ENCODE measurements at places on chromosomes 1 and 21.

DNA sequence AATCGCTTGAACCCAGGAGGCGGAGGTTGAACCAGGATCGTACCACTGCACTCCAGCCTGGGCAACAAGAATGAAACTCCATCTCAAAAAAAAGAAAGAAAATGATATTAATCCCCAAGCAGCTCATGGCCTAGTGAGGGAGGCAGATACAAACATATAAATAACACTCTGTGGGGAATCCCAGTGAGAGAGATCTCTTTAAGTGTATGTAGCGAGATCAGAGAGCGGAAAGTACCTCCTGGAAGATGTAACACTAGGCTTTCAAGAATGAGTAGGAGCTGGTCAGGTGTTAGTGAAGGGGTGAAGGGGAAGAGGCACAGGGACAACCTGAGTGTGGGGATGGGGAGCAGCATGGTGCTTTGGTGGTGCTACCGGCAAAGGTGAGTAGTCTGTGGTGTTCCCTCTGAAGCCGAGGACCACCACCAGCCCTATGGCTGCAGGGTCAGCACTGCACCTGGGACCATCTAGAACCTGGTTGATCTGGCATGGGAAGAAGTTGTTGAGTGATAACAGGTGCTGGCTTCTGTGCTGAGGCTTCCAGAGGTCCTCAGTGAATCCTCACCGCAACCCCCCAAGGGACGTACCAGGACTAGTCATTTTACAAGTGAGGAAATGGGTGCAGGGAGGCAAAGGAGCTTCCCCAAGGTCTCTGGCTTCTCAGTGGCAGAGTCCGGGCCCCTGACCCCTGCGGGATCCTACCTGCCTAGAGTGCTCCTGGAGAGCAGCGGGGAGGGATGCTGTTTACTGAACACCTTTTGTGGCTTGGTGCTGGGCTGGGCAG, 367.6 kb upstream of the VAMP3 start:
- no peak overlapping the region for H3K27ac ChIP-seq
- H3K27me3 ChIP-seq: no peaks in the 10 kb centered on the region
- H3K36me3 ChIP-seq: no peaks in the 10 kb centered on the region

DNA sequence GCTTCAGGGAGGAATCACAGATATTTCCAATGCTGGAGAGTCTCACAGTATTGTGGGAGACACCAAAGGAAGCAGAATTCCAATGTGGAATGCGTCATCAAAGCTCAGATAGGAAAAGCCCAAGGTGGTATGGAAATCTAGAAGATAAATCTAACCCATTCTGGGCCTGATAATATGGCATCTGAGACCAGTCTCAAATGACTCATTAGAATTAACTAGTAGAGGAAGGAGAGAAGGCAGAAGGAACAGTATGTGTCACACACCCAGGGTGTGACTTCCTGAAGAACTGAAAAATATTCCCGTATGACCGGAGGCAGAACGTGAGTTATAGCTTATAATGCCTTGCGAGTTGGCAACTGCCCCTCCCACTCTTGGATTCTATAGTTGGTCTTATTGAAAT, 499.2 kb downstream of the PLPP3 start:
- no peaks in the 10 kb centered on the region for H3K4me1 ChIP-seq
- no peaks in the 10 kb centered on the region for H3K27me3 ChIP-seq
- no peak overlapping the region for H3K4me3 ChIP-seq
- DNase-seq: no peak
- H3K36me3 ChIP-seq: no peaks in the 10 kb centered on the region

DNA sequence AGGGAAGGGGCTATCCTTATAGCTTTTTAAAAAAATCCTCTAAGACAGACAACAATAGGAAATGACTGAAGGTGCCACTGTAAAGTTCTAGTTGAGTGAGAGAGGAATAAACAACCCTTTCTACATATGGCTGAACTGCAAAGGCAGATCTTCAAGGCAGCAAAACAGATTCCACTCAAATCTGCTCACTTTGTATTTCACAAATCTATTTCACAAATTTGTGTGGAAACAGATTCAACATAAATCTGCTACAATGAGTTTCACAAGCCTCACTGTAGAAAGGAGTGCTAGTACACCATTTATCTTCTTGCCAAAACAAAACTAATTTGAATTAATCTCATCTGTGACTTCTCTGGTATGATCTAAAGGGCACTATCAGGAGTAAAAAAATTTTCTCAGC, 451.3 kb downstream of the PLA2G4A start:
- H3K36me3 ChIP-seq: no peaks in the 10 kb centered on the region
- no peak for DNase-seq
- no peak overlapping the region for H3K4me3 ChIP-seq
- H3K4me1 ChIP-seq: no peaks in the 10 kb centered on the region
- no peaks in the 10 kb centered on the region for H3K27me3 ChIP-seq
- H3K27ac ChIP-seq: no peak overlapping the region

GRCh38 chr1:119778886-119779560, 10.3 kb upstream of the HMGCS2 start:
- H3K27ac ChIP-seq: no peak overlapping the region
- no peak overlapping the region for H3K4me3 ChIP-seq

- DNase-seq: no peak
- no peak overlapping the region for H3K27ac ChIP-seq
- H3K4me3 ChIP-seq: no peak overlapping the region
- no peaks in the 10 kb centered on the region for H3K27me3 ChIP-seq
- H3K36me3 ChIP-seq: no peaks in the 10 kb centered on the region
Measured at GRCh38 chr21:37087188-37087587, 14.1 kb downstream of the TTC3 start.

- H3K36me3 ChIP-seq: no peaks in the 10 kb centered on the region
- H3K27me3 ChIP-seq: no peaks in the 10 kb centered on the region
- H3K4me3 ChIP-seq: no peak overlapping the region
- no peak for DNase-seq
- peaks cover 10% of the 10 kb centered on the region for H3K4me1 ChIP-seq
- H3K27ac ChIP-seq: peak overlapping the region; percentile 91
Measured at GRCh38 chr1:56643661-56644060, 1.5 kb upstream of the PRKAA2 start.

GRCh38 chr1:45953934-45954847, 150.8 kb downstream of the MAST2 start:
- H3K4me1 ChIP-seq: peaks cover 20% of the 10 kb centered on the region
- H3K27ac ChIP-seq: peak overlapping the region; percentile 73
- peaks cover 2% of the 10 kb centered on the region for H3K36me3 ChIP-seq
- DNase-seq: no peak

GRCh38 chr21:15774590-15774989, 44.8 kb downstream of the USP25 start:
- H3K36me3 ChIP-seq: no peaks in the 10 kb centered on the region
- no peak for DNase-seq
- H3K4me1 ChIP-seq: peaks cover 4% of the 10 kb centered on the region
- no peaks in the 10 kb centered on the region for H3K27me3 ChIP-seq
- no peak overlapping the region for H3K27ac ChIP-seq

DNA sequence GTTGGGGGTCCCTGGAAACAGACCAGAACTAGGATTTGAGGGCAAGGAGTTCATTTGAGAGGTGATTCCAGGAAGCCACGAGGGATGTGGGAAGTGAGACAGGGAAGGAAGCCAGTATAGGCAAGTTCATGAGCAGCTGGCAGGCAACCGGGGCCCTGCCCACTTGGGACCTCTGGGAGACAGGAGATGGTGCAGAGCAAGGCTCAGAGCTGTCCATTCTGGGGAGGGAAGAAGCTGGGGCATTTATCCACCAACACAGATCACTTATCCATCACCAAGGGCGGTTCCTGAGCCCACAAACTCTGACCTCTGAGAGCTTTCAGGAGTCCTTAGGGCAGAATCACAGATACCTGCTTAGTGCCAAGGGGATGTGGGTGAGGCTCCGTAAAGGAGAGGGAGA, 16.8 kb downstream of the EDN2 start:
- no peaks in the 10 kb centered on the region for H3K36me3 ChIP-seq
- H3K27ac ChIP-seq: no peak overlapping the region
- H3K4me3 ChIP-seq: no peak overlapping the region
- H3K4me1 ChIP-seq: no peaks in the 10 kb centered on the region
- no peak for DNase-seq

All from heart right ventricle (tissue), 16 donors.